ENCODE measurements at places on chromosomes 4 and X.

- no peak for DNase-seq
Measured at GRCh38 chrX:47489507-47490275, 6.7 kb upstream of the ZNF41 start.

- DNase-seq = no peak
Measured at GRCh38 chr4:149791851-149792250, 23.8 kb downstream of the IQCM start.

- DNase-seq = no peak
Measured at GRCh38 chr4:76216975-76217814, 3.6 kb upstream of the SCARB2 start.

GRCh38 chrX:30489323-30489722 lies 88.2 kb downstream of the TASL start:
- DNase-seq = no peak

DNA sequence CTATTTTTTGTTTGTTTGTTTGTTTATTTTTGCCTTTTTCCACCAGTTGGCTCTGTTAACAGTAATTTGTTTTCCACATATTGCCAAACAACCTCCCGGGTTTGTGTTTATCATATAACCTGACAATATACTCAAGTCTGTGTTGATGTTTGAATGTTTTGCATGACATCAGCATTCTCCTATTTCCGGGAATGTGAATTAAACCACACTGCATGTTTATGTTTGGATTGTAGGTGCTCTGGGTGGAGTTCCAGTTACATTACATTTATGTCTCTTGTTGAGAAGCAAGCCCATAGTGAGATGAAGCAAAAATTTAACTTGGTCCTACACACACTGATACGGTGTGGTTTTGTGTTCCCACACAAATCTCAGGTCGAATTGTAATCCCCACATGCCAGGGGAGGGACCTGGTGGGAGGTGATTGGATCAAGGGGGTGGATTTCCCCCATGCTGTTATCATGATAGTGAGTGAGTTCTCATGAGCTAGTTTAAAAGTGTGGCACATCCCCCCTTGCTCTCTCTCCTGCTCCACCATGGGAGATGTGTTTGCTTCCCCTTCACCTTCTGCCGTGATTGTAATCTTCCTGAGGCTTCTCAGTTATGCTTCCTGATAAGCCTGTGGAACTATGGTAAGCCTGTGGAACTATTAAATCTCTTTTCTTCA lies 54.4 kb upstream of the CLNK start:
- DNase-seq = no peak

DNA sequence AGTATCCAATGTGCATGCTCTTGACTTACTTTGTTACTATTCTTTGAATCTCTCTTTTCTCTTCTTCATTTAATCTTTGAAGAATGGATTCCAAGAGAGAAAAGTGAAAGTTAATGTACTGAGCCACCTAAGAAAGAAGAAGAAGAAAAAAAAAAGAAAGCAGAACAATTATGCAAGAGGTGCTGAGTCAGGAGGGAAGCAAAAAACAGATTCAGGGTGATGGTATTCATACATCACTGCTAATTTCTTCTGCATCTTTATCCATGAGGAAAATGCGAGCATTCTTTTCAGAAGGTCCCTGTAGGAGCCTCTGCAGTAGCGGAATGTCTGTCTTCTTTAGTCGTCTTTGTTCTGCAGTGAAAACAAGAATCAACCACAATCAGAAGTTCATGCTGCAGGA lies 43.9 kb downstream of the RASSF6 start:
- no peak for DNase-seq

GRCh38 chrX:44675362-44676024 lies 132.8 kb upstream of the FUNDC1 start:
- DNase-seq = no peak

GRCh38 chr4:1492142-1492457 lies 85.9 kb upstream of the NKX1-1 start:
- no peak for DNase-seq

- DNase-seq = no peak
Measured at GRCh38 chr4:7193030-7193958, 956 bp downstream of the SORCS2 start.

GRCh38 chr4:138576684-138577083 lies 334.5 kb upstream of the SLC7A11 start:
- no peak for DNase-seq

DNA sequence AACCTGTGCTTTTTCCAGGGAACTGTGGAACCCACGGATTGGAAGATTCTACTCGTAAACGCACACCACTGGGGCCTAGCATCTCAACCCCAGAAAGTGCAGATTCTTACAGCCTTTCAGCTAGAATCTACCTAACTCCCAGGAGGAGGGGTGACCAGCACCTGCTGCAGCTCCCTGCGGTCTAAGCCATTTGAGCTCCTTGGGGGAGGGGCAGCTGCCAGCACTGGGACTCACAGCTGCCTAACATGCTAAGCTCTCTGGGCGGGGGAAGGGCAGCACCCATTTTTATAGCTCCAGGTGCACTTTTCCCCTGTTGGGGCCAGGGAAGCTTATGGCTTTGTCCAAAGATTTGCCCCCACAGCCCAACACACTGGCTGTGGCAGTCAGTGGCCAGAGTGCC lies 595.7 kb upstream of the EPHA5 start:
- DNase-seq = no peak

DNA sequence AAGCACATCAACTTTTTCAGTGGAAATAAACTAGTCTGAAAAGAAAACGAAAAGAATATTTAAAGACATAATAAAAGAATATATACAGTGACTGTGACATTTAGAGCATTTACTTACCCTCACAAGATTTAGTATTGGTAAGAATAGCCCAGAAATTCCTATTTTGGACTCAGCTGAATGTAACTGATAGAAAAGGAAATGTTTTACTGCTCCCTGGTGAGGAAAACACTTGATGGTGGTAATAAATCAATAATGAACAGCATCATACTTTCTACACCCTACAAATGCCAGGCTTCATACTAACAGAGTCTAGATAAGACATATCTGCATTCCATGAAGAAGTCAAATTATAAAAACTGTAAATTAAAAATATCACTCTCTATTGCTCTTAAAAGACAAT lies 753.5 kb upstream of the PCDH10 start:
- no peak for DNase-seq

- DNase-seq = no peak
Measured at GRCh38 chr4:176526704-176527103, 206.9 kb downstream of the SPCS3 start.

DNA sequence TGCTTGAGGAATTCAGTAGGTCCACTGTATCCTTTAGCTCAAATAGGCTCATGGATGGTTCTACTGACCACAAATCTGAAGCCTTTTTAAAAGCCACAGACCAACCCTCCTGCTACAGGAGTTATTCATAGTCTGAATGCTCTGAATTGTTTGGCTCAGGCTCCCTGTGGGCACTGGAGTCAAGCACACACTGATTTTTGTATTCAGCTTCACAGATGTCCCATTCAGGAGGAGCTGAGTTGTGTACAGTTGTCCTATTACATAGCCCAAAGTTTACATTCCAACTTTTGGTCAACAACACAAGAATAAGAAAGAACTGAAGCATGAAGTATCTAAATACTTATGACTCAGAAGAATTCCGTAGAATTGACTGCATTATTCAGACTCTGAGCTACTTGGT lies 243.9 kb downstream of the UNC5C start:
- no peak for DNase-seq

DNA sequence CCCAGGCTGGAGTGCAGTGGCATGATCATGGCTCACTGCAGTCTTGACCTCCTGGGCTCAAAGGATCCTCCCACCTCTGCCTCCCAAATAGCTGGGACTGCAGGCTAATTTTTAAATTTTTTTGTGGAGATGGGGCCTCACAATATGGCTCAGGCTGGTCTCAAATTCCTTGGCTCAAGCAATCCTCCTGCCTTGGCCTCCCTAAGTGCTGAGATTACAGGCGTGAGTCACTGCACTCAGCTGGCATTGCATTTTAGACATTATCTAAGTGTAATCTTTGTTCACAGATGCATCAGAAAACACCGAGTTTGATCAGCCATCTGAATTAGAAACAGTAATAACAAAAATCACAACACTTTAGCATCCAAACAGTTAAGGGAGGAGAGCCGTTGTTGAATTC lies 53.4 kb upstream of the CBR4 start:
- DNase-seq = no peak

- DNase-seq = no peak
Measured at GRCh38 chr4:82394896-82395295, 21.1 kb upstream of the HNRNPD start.

GRCh38 chr4:108624263-108625056 lies 4.1 kb downstream of the RPL34 start:
- no peak for DNase-seq

DNA sequence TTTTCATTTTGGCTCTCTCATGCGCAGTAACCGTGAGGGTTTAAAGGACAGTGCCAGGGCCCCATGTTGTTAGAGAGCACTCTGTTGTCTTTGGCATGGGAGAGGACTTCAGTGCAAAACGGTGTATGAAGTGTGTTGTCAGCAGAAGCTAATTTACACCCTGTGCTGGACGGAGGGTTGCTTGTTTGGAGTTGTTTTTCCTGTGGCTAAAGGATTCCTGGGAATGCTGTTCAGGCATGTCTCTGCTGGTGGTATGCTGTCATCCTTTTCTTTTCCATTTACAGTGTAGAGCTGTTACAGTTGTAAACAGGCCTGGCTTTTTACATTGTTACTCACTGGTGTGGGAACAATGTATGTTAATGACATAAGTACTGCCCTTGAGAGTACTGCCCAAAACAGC lies 206.3 kb downstream of the CBR4 start:
- no peak for DNase-seq

- no peak for DNase-seq
Measured at GRCh38 chr4:8009710-8010511, 70.2 kb upstream of the AFAP1 start.

- DNase-seq = no peak
Measured at GRCh38 chr4:98068495-98068894, 74.8 kb downstream of the STPG2 start.

DNA sequence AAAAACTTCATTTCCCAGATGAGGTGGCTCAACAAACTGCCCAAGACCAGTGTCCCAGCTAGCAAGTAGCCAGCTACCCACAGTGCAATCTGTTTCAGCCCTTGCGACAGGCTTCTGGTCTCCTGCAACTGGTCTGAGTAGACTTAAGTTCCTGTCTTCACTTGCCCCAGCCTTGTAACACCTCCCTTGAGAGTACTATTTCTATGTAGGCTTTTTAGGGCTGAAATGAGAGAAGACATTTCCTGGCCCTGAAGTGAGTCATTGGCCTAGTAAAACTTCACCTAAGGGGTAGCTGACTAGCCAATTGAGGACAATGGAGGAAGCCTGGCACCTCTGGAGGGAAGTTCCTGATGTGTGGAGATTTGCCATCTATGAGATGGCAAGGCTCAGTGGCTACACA lies 80.1 kb upstream of the STIM2 start:
- DNase-seq = no peak

DNA sequence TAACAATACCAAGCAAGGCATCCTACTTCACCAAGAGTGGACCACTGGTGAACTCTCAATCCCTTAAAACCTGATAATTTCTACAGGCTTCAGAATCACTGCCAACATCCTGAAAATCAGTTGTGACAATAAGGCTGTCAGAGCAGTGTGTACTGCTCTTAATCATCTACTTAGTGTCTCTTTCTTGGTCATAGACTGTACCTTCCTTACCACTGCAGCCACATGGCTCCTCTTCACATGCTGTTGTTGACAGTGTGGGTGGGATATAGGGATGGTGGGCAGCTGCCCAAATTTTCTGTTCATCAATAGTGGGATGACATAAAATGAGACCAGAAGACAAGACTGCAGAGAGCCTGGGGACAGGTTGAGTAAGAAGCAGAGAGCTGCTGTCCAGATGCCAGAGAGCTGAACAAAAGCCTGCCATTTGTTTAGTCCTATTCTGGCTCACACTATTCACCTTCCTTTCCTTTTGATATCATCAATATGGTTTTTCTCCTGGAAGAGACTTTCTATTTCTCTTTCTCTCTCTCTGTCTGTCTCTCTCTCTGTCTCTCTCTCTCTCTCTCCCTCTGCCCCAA lies 178.9 kb downstream of the MGST2 start:
- DNase-seq = no peak

DNA sequence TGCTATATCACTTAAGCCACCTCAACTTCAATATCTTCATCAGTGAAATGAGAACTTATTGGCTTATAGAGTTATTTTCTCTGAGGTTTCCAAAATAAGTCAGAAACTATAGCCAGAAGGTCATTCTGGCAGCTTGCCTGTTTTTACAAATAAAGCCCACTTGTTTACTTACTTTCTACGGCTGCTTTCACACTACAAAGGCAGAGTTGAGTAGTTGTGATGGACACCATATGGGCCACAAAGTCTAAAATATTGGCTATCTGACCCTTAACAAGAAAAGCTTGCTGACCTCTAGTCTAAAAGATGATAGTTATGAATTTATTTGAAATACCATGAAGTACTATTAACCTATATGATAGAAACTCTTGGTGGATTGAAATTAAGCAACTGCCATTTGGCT lies 67.3 kb upstream of the ATOH1 start:
- DNase-seq = no peak

- DNase-seq = no peak
Measured at GRCh38 chr4:12966726-12967125, 517.4 kb downstream of the RAB28 start.

GRCh38 chrX:71195964-71196649 lies 26.9 kb upstream of the GJB1 start:
- DNase-seq = peak; percentile 13

- DNase-seq = no peak
Measured at GRCh38 chr4:170127758-170128157, 38.0 kb upstream of the AADAT start.

GRCh38 chrX:37815366-37815765 lies 32.0 kb downstream of the DYNLT3 start:
- no peak for DNase-seq

- DNase-seq = no peak
Measured at GRCh38 chr4:136599890-136600289, 932.4 kb downstream of the PCDH18 start.

DNA sequence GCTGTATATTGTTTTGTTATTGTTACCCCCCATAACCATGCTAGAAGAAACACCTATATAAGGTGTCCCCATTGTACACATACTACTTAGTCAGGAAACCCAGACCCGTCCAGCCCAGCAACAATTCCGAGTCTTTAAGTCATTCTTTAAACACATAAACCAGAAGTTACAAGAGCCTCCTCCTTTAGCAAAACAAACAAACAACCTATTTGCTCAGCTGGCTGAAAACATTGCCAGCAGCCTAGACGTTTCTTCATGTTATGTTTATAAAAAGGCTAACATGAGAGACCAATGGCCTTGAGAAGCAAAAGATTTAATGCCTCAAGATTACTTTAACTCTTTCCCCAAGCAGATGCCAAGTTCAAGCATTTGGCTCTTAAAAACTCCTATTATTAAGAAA lies 1.4 kb downstream of the ACOX3 start:
- DNase-seq = no peak

DNA sequence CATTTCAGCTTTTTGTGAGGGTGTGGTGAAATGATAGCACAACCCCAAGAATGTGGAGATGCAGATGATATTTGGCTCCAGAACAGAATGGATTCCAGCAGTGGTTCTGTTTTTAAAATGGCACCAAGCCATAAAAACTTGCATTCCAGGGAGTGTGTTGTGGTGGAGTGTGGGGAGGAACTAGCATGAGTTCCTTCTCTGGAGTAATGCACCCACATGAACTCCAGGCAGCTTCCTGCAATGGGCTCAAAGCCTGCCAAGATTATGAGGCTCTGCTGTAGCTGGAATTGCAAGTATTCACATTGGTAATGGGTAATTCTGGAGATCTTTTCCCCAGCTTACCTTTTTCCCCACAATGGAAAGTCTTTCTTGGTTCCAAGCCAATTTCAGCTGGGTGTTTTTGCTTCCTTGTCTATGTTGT lies 161.4 kb downstream of the RAB28 start:
- DNase-seq = no peak
